ENCODE measurements at places on chromosomes 2 and 18. TPM values are rescaled to one million over a fixed set of nuclear protein-coding genes. Genes with fewer than 3 reads are reported as not detected.

GRCh38 chr2:105771836-105772235, 27.1 kb downstream of the NCK2 start:
- no peak for DNase-seq

GRCh38 chr2:15145046-15145817, 415.9 kb downstream of the NBAS start:
- DNase-seq = no peak

DNA sequence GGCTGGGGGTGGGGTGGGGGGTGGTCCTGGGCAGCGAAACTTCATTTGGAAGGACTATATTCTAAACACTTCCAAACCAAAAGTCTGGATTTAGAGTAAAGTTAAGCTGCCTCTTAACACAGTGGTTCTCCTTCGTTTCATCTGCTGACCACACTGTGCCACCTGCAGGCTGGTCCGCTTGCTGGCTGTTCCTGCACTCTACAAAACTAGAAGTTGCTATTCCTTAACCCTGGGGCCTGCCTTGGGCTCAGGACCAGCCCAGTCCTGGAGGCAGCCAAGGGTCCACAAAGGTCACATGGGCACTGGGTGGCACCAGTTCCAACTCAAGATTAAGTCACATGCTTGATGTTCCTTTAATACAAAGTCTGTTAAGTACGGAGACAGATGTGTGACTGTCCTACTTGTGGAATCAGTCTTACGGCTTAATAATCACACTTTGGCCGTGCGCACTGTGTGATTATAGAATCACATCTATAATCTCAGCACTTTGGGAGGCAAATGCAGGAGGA, 195.4 kb downstream of the FAM210A start:
- peak; percentile 59 for DNase-seq

DNA sequence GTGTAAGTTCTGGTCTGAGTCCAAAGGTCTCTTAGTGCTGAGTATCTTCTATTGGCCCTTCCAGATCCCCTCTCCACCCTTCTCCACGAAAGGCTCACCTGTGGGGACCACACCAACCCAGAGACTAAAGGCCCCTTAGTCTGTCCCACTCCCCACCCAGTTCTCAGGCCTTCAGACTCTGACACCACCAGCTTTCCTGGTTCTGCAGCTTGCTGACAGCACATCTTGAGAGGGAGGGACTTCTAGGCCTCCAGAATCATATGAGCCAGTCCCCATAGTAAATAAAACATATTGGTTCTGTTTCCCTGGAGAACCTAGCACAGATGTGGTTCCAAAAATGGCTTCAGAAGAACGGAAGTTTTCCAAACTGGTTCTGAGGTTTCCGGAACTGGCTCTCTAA, 38.5 kb upstream of the KLF11 start:
- no peak for DNase-seq

GRCh38 chr2:237281836-237282306, 132.1 kb downstream of the COL6A3 start:
- no peak for DNase-seq

- DNase-seq = no peak
These were observed 34.3 kb downstream of the CRACDL start for GRCh38 chr2:98901702-98902101.

DNA sequence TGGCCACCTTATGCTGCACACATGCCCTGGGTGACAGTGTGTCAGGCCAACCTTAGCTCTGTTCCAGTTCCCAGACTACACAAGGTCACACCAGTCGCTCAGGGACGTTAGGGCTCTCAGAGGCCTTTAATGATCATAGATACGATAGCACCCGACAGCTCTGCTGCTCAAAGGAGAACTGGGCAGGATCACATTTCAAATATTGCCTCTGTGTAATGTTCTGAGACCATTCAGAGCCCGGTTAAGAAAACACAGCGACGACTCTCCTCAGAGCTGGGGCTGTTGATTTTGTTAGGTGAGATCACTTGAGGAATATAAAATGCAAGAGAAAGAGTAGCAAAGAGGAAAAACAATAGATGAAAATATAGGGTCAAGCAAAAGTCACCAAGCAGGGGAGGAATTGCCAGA, 166.6 kb upstream of the TANK start:
- no peak for DNase-seq

DNA sequence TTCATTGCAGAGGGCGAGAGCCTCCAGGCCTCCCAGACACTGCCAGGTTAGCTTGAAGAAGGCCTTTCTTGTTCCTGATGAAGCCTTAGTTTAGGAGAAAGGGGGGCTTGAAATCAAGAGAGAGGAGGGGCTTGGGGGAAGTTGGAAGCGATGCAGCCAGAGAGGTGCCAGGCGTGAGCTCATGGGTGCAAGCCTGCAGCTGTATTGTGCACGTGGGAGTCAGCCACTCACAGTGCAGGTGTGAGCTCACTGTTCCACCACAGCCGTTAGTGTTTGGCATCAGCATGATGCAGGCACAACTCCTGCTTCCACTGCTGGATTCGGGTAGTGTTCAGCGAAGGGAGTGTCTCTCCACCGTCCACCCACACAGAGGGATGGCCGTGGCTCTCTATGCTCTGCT, 68.4 kb upstream of the ALPP start:
- DNase-seq = no peak

- DNase-seq = no peak
These were observed 508.9 kb upstream of the POU3F3 start for GRCh38 chr2:104344985-104345384.

DNA sequence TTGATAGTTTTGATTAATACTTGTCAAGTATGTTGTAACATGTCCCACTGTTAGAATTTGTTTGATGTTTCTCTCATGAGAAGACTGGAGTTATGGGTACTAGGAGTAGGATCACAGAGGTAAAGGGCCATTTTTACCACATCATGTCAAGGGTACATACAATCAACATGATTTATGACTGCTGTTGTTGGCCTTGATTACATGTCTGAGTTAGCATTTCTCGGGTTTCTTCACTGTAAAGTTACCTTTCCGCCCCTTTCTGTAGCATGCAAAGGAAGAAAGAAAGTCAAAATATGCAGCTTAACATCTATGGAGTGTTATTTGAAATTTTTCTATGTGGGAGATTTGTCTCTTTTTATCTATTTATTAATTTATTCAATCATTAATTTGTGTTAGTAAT, 1456.4 kb downstream of the SUCLG1 start:
- DNase-seq = no peak

GRCh38 chr18:1308686-1309085, 404.0 kb downstream of the ADCYAP1 start:
- no peak for DNase-seq

DNA sequence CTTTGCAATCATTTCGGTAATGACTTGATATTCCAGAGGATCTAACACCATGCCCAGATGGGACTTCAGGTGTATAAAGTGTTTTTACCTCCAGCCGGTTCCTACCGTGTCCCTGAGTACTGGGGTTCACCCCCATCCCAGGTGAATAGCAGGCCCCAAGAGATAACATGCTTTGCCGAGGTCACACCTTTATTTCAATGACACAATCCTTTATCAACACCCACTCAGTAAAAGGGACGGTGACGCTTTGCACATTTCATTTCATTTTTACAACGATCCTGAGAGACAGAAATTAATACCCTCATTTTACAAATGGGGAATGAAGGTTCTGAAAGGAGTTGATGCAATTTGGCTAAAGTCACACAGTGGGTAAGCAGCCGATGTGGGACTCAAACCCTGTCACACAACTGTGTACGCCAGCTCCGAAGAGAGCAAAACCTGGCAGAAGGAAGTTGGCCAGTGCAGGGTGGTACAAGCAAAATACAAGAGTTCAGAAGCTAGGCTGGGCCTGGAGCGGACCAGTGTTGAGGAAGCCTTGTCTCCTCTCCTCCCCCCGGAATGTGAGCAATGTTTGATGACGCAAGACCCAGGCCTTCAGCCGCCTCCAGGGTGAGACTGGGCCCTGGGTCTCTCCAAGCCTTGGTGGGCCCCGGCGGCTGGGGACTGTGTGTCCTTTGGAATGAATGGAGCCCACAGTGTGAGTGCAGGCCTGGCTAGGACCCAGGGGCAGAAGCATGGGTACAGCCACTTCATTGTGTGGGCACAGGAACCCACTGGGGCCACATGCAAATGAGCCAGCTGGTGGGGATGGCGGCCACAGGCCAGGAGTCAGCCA, 139.6 kb upstream of the MYCN start:
- no peak for DNase-seq

DNA sequence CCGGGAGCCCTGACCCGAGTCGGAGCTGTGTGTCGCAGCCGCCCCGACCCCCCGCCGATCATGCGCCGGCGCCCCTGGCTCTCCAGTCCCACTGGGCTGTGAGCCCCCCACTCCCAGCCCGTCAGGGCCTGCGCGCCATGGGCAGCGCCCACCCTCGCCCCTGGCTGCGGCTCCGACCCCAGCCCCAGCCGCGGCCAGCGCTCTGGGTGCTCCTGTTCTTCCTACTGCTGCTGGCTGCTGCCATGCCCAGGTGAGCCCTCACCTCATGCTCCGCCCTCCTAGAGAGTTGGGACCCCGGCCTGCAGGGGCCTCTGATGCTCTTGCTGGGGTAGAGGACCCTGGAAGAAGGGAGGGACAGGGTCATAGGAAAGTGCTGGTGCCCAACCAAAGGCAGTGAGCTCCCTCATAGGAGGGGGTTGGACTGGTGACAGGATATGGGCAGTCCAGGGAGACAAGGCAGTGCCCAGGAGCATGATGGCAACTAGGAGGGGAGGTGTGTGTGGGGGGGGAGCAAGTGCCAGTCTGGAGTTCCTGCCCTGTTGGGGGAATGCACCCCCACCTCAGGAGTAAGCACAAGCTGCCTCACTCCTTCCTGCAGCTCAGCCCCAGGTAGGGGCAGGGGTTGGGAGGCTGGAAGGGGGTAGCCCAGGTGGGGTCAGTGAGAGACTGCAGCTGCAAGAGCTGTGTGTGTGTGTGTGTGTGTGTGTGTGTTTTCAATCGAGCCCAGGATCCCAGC, 375 bp downstream of the WNT10A start:
- no peak for DNase-seq

DNA sequence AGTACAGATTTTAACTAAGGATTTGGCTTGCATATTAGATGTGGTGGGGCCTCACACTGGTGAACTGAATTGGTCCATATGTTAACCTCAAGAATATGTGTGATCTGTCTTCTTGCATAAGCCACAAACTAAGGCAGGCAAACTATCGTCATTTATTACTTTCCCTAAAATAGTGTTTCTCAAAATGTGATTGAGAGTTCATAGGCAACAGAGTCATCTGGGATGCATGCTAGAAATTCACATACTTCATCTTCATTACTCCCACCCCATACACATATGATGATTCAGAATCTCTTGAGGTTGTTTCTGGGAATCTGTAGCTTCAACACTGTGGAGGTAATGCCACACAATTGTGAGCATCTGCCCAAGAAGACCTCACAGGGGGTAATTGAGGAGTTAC, 822.8 kb upstream of the CDH2 start:
- DNase-seq = no peak

GRCh38 chr2:883260-883802, 67.3 kb upstream of the SNTG2 start:
- no peak for DNase-seq

- DNase-seq = no peak
These were observed 103.9 kb downstream of the CCBE1 start for GRCh38 chr18:59593291-59593717.

DNA sequence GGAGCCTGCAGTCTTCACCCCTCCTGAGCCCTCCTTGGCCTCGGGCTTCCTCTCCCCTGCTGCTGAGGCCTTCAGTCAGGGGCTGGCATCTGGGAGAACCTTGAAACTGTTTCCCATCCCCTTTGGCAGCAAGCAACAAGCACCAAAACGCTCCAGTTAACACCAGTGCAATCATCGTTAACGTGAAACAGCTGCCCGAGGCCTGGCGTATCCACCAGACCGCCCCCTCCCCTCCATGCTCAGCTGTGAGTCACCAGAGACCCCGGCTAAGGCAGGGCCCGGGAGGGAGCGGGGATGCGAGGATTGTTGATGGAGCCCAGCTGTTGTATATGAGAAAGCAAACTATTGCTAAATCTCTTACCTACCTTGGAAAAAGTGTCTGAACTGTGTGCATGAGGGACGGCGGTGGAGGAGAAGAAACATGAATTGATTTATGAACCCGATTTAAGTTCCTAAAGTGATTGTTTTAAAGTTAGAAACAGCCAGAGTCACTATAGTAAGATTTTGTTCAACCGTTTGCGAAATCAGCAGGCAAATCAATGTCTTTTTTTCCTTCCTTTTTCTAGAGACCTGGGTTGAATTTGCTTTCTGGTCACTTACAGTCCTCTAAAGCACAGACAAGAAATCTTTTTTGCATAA, 5.2 kb downstream of the ZFP36L2 start:
- peak; percentile 71 for DNase-seq

GRCh38 chr2:220695397-220696279, 876.5 kb downstream of the EPHA4 start:
- no peak for DNase-seq

GRCh38 chr2:62175728-62176127, 20.2 kb upstream of the B3GNT2 start:
- DNase-seq = no peak

DNA sequence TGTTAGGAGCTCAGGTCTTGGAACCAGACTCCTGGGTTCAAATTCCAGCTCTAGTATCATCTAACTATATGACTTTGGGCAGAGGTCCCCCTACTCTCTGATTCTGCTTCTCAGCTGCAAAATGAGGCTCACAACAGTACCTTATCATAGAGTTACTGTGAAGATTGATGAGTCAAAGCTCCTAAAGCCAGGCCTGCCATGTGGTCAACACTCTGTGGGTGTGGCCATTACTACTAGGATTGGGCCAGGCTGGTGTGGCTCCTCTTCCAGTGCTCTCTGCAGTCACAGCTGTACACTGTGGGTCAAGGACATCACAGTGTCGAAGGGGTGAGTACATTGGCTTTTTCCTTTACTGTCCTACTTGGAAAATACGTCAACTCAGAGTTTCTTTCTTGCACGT, 22.6 kb downstream of the CAPN13 start:
- DNase-seq = no peak

- DNase-seq = no peak
These were observed 600.8 kb downstream of the STK39 start for GRCh38 chr2:167646557-167646956.

GRCh38 chr2:146986161-146986560, 858.7 kb upstream of the ACVR2A start:
- no peak for DNase-seq

The SP5 gene
- total RNA-seq = 0.88 TPM

The LAPTM4A gene
- total RNA-seq = 184 TPM

The COL4A3 gene
- total RNA-seq = 1.7 TPM

The ZBTB14 gene
- 8.1 TPM for total RNA-seq

The SCN2A gene
- total RNA-seq = not detected

The AKAIN1 gene
- not detected for total RNA-seq

The ASAP2 gene
- total RNA-seq = 15.0 TPM

The SERPINB7 gene
- not detected for total RNA-seq

The ALMS1 gene
- total RNA-seq = 7.8 TPM

The ATP8B1 gene
- total RNA-seq = 7.2 TPM

The GPR35 gene
- total RNA-seq = 0.96 TPM

The RNF125 gene
- total RNA-seq = 2.9 TPM
